ENCODE measurements at places on chromosomes 1 and 21. TPM values are rescaled to one million over a fixed set of nuclear protein-coding genes. Genes with fewer than 3 reads are reported as not detected.

Gene C1QC
- 0.93 TPM for total RNA-seq

DNA sequence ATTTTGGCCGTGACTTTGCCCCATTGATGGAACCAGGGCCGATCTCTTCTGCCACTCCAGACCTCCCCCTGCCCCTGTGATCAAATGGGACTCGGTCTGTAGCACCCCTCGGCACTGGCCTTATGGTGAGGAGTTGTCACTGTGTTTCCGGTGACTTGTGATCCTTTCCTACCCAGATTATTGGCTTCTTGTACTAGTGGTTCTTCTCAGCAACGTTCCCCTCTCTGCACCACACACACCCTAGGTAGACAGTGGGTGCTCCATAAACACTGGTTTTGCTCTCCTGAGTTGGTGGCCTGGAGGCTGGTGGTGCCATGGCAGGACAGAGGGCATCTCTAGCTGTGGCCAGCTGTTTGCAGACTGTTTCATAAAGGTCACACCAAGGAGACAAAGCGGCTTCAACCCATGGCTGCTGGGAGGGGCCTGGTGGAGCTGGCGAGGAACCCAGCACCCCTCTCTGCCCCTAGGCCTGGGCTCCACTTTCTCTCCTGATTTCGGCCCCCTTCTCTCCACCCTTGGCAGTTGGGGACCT, 50.7 kb downstream of the DHRS3 start:
- H3K27me3 ChIP-seq = no peaks in the 10 kb centered on the region
- H3K4me1 ChIP-seq = no peaks in the 10 kb centered on the region
- H3K4me3 ChIP-seq = no peak overlapping the region
- peaks cover 8% of the 10 kb centered on the region for H3K36me3 ChIP-seq

- no peaks in the 10 kb centered on the region for H3K4me1 ChIP-seq
- no peak overlapping the region for H3K27ac ChIP-seq
- H3K36me3 ChIP-seq = no peaks in the 10 kb centered on the region
- no peak for DNase-seq
These were observed 209.5 kb downstream of the GRIK1 start for GRCh38 chr21:29730281-29730680.

GRCh38 chr1:248810727-248811513, 14.8 kb downstream of the SH3BP5L start:
- H3K36me3 ChIP-seq = peaks cover 23% of the 10 kb centered on the region
- H3K27me3 ChIP-seq = no peaks in the 10 kb centered on the region
- no peak overlapping the region for H3K27ac ChIP-seq
- H3K4me1 ChIP-seq = peaks cover 5% of the 10 kb centered on the region
- H3K4me3 ChIP-seq = no peak overlapping the region

Gene NTRK1
- total RNA-seq = 3.0 TPM

DNA sequence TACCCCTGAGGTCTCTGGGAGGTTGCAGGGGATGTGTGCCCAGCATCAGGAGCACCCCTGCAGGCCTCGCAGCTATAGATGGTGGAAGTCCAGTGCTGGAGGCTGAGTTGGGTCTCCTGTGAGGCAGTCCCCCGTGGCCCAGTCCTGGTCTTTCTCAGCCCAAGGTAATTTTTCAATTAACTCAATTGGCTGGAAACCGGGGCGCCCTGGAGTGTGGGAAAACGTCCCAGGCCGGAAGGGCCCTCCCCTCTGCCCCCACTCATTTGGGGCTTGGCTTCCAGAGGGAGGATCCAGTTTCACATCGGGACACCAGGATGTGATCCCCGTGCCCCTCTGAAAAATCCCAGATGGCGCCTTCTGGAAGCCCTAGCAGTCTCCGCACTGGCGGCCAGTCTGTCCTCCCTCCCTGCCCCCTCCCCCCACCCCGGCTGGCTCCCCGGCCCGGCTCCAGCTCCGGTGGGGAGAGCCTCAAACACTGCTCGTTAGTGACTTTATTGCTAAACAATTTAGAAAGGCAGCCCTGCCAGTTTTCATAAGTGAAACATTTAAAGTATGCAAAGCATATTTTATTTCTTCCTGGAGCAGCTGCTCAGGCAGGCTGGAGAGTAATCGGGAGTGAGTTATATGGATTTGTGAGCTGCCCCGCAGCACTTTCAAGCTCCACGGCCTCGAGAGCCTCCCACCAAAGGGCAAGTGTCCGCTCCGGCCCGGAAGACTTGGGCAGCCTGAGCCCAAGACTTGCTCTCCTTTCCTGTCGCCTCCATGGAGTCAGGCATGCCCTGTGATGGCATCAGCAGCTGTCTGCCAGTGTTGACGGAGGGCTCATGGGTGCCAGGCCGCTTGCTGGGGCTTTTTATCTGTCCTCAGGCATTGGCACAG, 208.2 kb upstream of the TMEM51 start:
- H3K27me3 ChIP-seq = no peaks in the 10 kb centered on the region
- H3K4me1 ChIP-seq = no peaks in the 10 kb centered on the region
- no peak for DNase-seq
- no peaks in the 10 kb centered on the region for H3K36me3 ChIP-seq
- H3K4me3 ChIP-seq = no peak overlapping the region

DNA sequence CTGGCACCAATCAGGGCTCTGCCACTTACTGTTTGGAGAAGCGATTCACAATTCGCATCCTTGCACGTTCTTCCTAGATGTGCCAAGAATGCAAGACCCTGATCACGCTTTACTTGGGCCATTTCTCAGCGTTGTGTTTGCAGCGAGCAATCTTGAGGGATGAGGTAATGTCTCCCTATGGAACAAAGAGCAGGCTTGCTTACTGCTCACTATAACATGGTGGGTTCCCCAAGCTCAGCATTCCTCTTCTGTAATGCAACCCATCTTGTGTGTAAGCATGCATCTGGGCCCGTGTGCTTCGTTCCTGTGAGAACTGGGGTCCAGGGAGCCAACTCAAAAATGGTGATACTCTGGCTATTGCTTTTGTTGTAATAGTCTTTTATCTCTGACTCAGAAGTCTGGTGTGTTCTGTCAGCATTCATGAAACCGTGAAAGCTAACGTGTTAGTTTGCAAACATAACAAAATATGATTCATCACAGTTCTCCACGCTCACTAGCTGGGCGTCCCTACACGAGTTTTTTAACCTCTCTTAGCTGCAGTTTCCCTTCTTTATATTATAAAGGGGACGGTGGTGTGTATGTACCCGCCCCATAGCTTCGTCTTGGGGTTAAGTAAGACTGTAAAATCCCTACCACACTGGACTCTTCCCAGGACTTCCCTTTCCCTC, 33.3 kb downstream of the DNTTIP2 start:
- no peak for DNase-seq
- peak overlapping the region; percentile 51 for H3K4me3 ChIP-seq
- H3K27me3 ChIP-seq = no peaks in the 10 kb centered on the region
- H3K4me1 ChIP-seq = peaks cover 18% of the 10 kb centered on the region
- H3K36me3 ChIP-seq = no peaks in the 10 kb centered on the region

Gene CFAP410
- total RNA-seq = 17.6 TPM

Gene CD1E
- not detected for total RNA-seq

Gene INAVA
- 0.09 TPM for total RNA-seq

Gene SLC25A34
- total RNA-seq = 0.94 TPM

- H3K4me1 ChIP-seq = peaks cover 54% of the 10 kb centered on the region
- peak overlapping the region; percentile 71 for H3K27ac ChIP-seq
- no peaks in the 10 kb centered on the region for H3K27me3 ChIP-seq
- no peak for DNase-seq
These were observed 2.7 kb downstream of the USP25 start for GRCh38 chr21:15732290-15732995.

DNA sequence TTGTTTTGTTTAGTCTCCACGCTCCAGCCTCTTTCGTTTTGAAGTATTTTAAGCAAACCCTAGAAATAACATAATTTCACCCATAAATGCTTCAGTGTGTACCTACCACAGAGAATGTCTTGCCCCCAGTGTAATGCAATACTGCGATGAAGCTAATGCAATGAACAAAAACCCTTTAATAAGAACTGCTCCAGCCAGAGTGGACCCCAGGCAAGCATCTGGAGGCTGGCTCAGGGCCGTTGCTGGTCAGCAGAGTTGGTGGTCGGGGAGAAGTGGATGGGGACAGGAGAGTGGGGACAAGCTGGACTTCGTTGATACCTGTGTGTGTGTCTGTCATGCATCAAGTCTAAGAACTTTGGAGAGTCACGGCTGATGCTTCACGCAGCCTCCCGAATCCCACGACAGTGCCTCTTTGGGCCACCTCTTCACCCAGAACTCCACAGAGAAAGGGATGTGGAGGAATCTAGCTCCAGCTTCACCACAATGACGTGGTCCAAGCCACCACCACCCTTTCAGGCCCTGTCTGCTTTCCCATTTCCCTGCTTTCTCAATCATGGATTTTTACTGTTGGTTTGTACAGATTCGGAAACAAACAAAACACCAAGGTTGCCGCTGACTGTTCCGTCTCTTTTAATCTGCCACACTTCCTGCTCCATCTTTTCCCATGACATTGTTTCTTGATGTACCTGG, 108.6 kb upstream of the ERRFI1 start:
- no peaks in the 10 kb centered on the region for H3K36me3 ChIP-seq
- no peaks in the 10 kb centered on the region for H3K4me1 ChIP-seq
- no peak overlapping the region for H3K27ac ChIP-seq

DNA sequence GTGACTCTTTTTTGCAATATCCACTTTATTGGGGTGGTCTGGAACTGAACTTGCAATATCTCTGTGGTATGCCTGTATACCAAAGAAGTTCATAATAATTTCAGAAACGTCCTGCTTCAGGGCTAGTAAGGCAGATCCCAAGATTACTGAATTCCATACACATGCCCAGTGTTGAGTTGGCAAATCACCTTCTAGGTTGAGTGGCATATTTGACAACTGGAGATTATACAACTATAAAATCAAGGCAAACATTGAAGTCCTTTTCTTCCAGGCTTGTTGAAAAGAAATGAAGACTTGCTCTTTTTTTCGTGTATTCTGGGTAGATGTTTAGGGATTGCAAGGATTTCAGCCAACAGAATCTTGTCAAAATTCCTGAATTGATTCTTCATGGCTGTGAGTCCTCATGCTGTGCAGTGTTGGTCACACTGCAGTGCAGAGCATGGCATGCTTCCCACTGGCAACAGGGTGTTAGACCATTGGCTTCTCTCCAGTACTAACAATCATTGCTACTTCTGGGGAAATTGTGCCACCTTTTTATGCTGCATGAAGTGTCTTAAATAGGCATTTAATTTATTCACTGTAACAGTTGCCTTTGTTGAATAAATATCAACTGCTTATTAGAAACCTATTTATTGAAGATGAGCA, 367.1 kb upstream of the ADGRL4 start:
- H3K27me3 ChIP-seq = no peaks in the 10 kb centered on the region
- no peaks in the 10 kb centered on the region for H3K4me1 ChIP-seq
- H3K27ac ChIP-seq = no peak overlapping the region
- DNase-seq = no peak
- H3K36me3 ChIP-seq = no peaks in the 10 kb centered on the region

DNA sequence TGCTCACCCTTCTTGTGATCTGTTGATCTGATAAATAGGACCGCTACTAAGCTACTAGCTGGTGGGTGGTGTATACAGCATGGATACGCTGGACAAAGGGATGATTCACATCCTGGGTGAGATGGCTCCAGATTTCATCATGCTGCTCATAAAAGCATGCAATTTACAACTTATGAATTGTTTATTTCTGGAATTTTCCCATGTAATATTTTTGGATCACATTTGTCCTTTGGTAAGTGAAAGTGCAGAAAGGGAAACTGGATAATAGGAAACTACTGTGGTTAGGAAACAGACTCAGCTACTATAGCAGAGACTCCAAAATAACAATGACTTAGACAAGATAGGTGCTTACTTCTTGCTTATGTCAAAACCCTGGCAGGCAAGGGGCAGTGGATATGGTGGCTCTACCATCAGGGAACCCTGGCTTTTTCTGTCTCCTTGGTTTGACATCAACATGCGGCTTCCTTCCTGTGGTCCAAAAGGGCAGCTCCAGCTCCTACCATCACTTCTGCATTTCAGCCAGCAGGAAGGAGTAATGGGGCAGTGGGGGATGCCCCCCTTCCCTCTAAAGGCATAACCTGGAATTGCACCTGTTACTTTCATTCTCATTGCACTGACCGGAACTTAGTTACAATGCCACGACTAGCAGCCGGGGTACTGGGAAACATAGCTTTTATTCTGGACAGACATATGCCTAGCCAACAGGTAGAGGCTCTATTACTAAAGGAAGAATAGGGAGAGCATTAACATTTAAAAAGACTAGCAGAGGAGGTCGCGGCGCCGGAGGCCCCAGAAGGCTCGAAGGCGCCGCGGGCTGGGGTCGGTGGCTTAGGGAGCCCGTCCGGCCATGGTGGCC, 13.8 kb upstream of the AK2 start:
- no peaks in the 10 kb centered on the region for H3K27me3 ChIP-seq
- no peak overlapping the region for H3K27ac ChIP-seq
- DNase-seq = no peak
- no peaks in the 10 kb centered on the region for H3K36me3 ChIP-seq
- peaks cover 3% of the 10 kb centered on the region for H3K4me1 ChIP-seq

DNA sequence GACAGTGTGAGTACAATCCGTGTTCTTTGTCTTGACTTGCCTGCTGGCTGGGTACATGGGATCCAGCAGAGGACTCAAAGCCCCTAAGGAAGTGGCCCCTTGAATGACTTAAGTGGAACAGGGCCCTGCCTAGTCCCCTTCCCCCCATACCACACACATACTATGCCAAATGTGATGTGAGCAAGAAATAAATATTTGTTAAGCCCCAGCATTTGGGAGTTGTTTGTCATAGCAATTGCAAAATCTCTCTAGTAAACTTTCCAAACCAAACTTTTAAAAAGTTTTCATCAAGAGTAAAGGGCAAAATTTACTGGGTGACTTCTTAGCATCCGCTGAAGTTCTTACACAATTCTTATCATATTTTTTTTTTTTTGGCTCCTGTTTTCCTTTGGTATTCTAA, 32.5 kb upstream of the CACHD1 start:
- H3K27me3 ChIP-seq = no peaks in the 10 kb centered on the region
- H3K4me1 ChIP-seq = no peaks in the 10 kb centered on the region
- no peak overlapping the region for H3K27ac ChIP-seq
- no peak for DNase-seq

GRCh38 chr1:184417916-184418315, 31.1 kb downstream of the C1orf21 start:
- no peak overlapping the region for H3K4me3 ChIP-seq
- no peaks in the 10 kb centered on the region for H3K36me3 ChIP-seq
- no peak overlapping the region for H3K27ac ChIP-seq
- DNase-seq = no peak

DNA sequence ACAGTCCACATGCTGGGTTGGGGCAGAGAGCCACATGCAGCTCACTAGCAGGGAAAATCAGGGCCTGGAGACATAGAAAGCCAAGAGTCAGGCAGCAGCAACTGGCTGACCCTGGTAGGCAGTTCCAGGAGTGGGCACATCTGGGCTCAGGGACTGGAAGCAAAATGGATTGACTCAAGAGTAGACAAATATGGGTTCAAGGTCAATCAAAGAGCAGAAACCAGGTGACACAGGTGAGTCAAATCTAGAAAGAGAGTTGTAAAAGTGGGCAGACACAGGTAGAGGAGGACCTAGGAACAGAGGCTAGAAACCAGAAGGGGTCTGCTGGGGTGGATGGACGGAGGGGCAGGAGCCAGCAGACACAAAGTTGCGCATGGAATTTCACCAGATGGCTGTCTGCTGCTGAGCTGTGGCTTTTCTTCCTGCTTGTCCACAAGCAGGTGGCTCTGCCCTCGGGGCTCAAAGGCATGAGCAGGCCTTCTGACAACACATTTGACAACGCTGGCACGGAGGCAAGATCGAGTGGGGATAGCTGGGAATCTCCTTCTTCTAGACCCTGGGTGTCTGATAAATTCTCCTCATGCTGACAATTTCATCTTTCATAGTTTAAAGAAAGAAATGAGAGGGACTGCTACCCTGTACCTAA, 40.8 kb upstream of the IGSF3 start:
- no peak overlapping the region for H3K27ac ChIP-seq
- no peaks in the 10 kb centered on the region for H3K36me3 ChIP-seq
- H3K27me3 ChIP-seq = no peaks in the 10 kb centered on the region
